Stimulated activated CD8-positive, alpha-beta memory T cell treated with anti-CD3 and anti-CD28 coated beads, Interleukin-15, amount 100 ng/mL, for 4 hours (primary cell): ENCODE measurements at places on chromosomes 5 and 9.
A peak's percentile ranks its signal among the peaks of the same experiment; 100 is the strongest.

DNA sequence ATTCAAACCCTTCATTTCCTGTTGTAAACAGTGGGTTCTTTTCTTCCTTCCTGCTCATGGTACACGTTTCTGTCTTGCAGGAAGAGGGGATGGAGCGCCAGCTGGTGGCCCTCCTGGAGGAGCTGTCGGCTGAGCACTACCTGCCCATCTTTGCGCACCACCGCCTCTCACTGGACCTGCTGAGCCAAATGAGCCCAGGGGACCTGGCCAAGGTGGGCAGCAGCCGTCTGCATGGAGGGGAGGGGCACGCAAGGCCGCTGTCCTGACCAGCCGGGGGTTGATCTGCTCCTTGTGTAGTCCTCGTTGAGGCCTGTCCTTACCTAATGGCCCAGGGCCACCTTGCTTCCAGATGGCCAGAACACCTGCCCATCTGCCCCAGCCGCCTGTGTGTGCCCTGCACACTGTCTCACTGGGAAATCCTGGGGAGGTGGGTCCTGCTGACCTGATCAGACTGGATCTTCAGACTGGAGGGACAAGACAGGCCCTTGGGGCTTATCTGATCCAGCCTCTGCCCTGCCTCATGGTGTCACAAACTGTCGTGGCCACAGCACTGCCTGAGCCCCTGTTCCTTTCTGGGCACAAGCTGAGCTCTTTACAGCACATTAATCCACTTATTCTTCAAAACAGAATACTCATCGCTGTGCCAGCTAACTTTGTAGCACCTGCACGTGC is 44.7 kb downstream of the LRSAM1 start:
- DNase-seq, result no peak

DNA sequence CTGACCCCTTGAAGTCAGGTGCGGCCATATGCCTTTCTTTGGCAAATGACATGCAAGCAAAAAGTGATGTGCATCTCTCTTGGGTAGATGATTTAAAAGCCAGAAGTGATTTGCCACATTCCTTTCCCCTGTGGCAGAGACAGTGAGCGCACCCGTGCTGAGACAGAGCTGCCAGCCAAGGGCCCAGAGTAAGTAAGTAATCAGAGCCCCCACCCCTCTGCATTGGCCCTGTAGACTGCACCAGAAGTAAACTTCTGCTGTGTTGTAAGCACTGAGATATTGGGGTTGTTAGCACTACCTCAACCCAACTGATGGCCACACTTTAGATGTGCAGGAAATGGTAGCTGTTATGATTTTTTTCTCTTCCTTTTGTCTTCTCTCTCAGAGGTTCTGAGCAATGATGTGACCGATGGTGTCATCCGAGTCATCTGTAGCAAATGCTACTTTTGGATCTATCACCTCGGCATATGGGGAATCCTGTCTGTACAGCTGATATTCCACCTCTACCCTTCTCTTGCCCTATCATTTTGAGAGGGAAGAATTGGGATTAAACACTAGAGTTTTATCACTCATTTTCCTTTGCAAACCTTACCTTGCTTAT is 58.0 kb downstream of the DOCK2 start:
- DNase-seq, result no peak

DNA sequence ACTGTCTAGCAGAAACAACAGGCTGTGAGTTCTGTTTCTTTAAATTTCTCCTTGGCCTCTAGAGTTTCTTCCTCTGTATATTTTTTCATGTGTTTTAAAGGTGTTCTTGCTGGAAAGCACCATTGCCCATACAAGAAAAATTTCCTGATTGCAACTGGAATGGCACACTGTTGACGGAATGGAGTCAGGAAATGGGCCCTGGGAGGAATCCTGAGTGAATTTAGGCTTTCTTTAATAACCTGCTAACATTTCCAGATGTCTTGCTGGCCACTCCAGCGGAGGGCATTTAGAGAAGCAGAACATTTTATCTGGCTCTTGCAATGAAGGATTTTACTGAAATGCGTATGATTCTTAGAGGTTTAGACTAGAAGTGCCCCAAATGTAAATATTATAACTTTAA is 736.3 kb downstream of the TAF11L14 start:
- DNase-seq, result no peak

- no peak for DNase-seq
These were observed 144.5 kb downstream of the GCNT1 start for GRCh38 chr9:76603448-76603895.

DNA sequence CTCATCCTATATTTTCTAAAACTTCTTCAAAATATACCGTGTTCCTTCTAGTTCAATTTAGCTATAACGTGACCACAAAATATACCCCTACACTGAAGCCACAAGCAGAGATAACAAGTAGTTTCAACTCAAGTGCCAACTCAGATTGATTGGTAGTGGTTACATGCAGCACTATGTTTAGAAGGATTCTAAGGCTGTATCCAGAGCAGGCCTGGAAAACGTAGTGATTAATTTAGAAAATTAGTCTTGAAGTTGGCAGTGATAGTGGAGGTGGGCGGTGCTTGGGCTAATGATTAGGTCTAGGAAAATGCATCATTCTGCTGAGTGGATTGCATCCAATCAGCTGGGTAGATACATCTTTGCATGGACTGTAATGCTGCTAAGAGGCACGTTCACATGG is 61.5 kb downstream of the MAMDC2 start:
- no peak for DNase-seq

- peak; percentile 63 for DNase-seq
These were observed 43.1 kb downstream of the POLR1E start for GRCh38 chr9:37528652-37529471.

DNA sequence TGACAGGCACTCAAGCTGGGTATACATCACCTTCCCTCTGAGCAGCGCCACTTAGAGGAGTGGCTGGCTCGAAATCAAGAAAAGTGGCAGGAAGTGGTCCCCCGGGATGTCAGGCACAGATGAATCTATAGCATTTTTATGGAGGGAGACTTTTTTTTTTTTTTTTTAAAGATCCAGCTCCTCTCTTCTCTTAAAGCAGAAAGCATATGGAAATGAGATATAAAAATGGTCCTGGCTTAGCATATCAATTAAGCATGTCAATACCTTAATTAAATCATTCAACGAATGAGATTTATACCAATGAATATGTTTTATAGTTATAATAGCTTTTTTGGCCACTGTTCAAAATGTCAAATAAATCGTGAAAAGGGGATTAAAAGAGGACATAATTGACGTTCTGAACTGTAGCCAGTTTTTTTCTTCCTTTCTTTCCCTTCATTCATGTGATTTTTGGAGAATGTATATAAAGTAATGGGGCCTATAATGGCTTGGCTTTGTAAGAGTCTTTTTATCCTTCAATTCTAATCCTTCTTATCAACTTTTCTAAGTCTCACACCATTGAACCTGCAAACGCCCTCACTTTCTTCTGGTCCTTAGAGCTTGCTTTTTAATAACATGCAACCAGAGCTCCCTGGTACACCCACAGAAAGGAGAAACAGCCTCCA is 319.2 kb upstream of the PANK3 start:
- DNase-seq, result no peak

GRCh38 chr5:35773967-35774366 is 82.7 kb upstream of the IL7R start:
- no peak for DNase-seq

DNA sequence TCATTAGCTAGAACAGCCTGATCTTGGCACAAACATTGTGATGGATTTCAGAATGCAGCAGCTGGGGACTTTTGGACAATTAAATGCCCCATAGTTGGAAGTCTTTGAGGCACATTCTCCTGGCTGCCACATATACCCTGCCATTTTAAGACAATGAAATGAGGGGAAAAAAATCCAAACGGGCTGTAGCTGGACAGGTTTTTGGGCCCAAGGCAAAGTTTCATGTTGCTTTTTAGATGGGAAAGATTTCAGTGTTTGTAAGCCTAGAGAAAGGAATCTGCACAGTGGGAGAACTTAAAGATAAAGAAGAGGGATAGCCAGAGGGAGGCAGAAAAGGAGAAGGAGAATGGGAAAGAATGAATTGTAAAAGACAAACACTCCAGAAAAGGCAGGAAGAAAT is 30.0 kb upstream of the RICTOR start:
- DNase-seq, result no peak

- DNase-seq, result no peak
These were observed 2.8 kb downstream of the ANKH start for GRCh38 chr5:14868771-14869170.

GRCh38 chr5:26660116-26660515 is 378.3 kb downstream of the CDH9 start:
- DNase-seq, result no peak

GRCh38 chr9:21746550-21746949 is 55.9 kb upstream of the MTAP start:
- no peak for DNase-seq

DNA sequence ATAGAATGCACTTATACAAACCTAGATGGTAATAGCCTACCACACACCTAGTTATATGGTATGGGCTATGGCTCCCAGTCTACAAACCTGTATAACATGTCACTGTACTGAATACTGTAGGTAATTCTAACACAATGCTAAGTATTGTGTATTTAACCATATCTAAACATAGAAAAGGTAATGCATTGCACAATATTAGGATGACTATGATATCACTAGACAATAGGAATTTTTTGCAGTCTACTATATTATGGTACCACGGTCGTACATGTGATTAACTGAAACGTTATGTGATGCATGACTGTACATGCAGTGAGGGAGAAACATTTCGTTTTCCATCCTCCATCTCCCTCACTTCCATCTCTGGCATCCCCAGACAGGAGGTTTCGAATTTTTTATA is 130.5 kb downstream of the ELAVL2 start:
- no peak for DNase-seq

DNA sequence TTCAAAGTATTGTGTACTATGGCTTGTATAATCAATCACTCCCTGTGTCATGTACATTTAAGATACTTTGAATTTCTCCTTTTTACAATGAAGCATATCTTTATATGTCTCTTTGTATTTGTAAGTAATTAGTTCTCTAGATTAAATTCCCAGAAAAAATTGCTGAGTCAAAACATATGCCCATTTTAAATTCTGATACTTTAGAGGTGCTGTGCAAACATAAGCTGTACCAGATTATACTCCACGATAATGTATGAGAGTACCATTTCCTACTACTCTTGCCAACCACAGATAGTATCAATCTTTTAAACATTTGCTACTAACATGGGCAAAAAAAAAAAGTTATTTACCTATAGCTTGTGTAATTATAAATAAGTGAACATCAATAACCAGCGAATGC is 18.3 kb downstream of the DCAF10 start:
- DNase-seq, result no peak

GRCh38 chr5:94024101-94024500 is 282.7 kb upstream of the POU5F2 start:
- no peak for DNase-seq

DNA sequence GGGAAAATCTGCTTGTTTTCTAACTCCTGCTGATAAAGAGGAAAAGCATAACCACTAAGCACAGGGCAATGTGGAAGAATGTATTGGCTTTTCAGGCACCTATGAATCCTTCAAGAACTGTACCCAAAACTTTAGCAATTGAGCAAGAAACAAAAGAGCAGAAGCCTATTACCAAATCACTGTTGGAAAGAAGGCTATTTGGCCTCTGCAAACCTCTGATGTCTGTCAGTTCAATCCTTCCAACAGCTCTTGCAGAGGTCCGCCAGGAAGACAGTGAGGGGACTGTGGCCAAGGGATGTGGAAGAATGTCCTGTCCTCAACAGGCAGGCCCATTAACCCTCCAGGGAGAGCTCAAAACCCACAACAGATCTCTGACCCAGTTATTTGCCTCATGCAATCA is 328.6 kb downstream of the ENC1 start:
- no peak for DNase-seq

DNA sequence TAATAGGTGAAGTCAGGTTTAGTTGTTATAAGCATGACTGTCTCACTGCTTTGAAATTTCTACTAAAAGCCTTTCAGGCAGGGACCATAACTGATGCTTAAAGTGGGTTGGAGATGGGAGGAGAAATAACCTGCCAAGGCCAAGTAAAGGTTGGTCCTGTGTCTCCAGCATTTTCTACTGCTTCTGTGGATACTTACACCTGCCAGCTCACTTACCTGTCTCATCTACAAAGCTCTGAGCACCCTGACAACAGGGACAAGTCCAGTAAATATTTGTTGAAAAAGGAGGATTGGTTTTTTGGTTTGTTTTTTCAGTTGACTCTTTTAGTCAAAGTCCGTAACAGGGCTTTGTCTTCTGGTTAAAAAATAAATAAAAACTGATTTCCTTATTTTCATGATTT is 38.6 kb downstream of the GRAMD2B start:
- no peak for DNase-seq

GRCh38 chr5:160105686-160106360 is 13.4 kb downstream of the PWWP2A start:
- DNase-seq, result no peak

GRCh38 chr5:4180703-4181102 is 585.1 kb downstream of the IRX1 start:
- DNase-seq, result no peak

DNA sequence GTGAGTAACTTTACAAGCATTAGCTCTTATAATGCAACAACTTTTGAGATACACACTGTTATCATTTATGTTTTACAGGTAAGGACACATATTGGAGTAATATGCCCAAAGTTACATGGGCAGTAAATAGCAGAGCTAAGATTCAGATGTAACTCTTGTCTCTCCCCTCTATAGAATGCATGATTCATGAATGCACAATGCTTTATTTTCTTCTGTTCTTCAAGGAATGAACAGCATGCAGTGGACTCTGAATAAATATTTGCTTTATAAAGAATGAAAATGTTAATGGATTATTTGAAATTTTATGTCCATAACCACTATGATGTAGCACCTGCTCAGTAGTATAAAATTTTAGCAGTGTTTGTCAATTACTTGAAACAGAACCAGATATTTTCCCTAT is 629.5 kb downstream of the KCTD16 start:
- DNase-seq, result no peak

- DNase-seq, result no peak
These were observed 50.5 kb upstream of the OLFM1 start for GRCh38 chr9:135036861-135037465.

DNA sequence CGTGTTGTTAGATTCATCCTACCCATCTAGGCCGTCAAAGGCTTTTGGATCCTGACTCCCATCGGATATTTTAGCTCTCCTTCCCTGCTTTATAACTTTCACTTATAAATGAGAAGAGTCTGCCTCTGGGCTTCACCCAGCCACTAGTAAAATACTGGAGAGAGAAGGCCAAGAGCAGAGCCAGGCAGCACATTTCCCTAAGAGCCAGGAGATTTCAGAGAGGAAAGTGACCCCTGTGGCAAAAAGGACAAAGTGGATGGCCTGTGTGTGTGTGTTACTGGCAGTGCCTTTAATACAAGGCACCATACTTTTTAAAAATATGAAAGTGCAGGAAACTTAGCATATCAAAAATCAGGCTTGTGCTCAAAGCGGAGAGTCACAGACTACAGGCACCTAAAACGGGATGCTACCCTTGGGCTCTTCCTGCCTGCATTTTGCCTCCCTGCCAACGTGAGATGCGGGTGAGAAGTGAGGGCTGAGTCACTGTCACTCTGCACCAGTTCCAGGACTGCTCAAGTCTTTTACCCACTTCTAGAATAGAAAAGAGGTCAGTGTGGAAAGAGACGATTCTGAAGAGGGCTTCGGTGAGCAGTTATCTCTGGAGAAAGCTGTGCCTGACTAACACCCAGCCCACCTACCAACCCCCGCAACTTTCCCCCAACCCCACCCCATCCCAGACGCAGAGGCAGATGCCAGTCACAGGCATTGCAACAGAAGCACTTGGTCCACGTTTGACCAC is 15.9 kb downstream of the NFIL3 start:
- no peak for DNase-seq

- DNase-seq, result no peak
These were observed 37.2 kb upstream of the NRARP start for GRCh38 chr9:137339045-137339907.

GRCh38 chr9:127507751-127508648 is 56.7 kb downstream of the LRSAM1 start:
- no peak for DNase-seq
